Stimulated activated memory B cell treated with anti-CD40 and anti-IgM and Interleukin-4, amounts not matched to agents 10 μg/mL and 1 μg/mL and 100 μg/mL, for 72 hours (primary cell): ENCODE measurements at places on chromosomes 3 and 15.

DNA sequence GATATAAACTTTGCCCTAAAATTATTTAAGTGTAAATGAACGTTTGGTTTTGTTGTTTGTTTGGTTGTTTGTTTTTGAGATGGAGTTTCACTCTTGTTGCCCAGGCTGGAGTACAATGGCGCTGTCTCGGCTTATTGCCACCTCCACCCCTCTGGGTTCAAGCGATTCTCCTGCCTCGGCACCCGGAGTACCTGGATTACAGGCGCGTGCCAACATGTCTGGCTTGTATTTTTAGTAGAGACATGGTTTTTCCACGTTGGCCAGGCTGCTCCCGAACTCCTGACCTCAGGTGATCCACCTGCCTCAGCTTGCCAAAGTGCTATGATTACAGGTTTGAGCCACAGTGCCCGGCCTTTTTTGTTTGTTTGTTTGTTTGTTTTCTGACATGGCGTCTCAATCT is 87.9 kb upstream of the CHD2 start:
- H3K36me3 ChIP-seq, result peaks cover 5% of the 10 kb centered on the region
- H3K27ac ChIP-seq, result no peak overlapping the region
- no peak for ATAC-seq
- no peaks in the 10 kb centered on the region for H3K27me3 ChIP-seq

DNA sequence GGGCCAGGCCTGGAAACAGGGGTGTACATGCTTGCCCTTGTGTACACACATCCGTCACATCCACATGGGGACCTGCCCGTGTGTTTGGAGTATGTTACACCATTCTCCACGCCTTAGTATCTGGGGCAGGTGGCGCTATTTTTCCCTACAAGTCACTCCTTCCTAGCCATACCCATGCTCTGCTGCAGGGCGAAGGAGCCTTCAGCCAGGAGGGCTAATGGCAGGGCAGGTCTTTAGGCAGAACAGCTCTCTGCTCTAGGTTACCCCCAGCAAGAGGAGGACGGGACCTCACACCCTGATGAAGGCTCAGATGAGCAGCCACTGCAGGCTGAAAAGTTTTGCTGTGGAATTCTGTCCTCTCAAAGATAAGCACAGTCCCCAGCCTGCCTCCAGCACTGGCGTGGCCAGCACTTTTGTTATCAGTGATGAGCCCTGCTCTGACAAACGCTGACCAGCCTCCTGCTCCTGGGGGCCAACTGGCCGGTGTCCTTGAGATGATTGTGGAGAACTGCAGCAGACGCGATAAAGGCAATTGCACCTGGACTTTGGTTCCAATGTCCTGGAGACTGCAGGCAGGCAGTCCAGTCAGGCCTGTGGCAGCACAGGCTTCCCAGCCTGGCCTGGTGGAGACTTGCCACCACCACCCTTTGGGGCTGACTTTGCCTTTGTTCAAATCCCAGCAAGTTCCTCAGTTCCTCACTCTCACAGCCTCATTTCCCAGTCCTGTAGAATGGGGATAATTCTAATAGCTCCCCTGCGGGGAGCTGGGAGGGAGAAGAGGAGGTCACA is 19.8 kb upstream of the PIGZ start:
- ATAC-seq, result no peak
- H3K27ac ChIP-seq, result no peak overlapping the region
- peaks cover 23% of the 10 kb centered on the region for H3K27me3 ChIP-seq
- H3K36me3 ChIP-seq, result peaks cover 1% of the 10 kb centered on the region
- H3K4me1 ChIP-seq, result no peaks in the 10 kb centered on the region

DNA sequence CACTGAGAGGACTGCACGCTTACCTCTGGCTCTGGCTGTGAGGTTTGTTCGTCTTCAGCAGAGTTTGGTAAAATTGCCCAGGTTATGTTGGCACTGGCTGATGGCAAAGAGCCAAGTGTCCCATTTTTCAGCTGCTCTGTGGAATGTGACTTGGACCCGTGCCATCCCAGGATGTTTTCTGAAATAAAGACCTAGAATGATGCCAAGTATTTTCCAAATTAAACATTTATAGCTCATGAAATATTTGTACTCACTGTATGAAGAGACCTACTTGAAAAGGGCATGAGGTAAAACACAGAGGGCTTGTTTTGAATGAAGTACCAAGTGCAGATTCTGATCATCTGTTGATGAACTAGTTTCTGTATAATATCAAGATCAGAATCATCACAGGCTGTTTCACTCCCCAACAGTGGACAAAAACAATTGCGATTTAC is 200.5 kb downstream of the STT3B start:
- peaks cover 29% of the 10 kb centered on the region for H3K4me1 ChIP-seq
- H3K27ac ChIP-seq, result no peak overlapping the region
- H3K36me3 ChIP-seq, result peaks cover 62% of the 10 kb centered on the region
- no peak overlapping the region for H3K4me3 ChIP-seq
- no peak for ATAC-seq

GRCh38 chr3:164209363-164209762 is 868.9 kb downstream of the SI start:
- H3K36me3 ChIP-seq, result no peaks in the 10 kb centered on the region
- no peak overlapping the region for H3K27ac ChIP-seq
- no peak overlapping the region for H3K4me3 ChIP-seq
- no peaks in the 10 kb centered on the region for H3K27me3 ChIP-seq

DNA sequence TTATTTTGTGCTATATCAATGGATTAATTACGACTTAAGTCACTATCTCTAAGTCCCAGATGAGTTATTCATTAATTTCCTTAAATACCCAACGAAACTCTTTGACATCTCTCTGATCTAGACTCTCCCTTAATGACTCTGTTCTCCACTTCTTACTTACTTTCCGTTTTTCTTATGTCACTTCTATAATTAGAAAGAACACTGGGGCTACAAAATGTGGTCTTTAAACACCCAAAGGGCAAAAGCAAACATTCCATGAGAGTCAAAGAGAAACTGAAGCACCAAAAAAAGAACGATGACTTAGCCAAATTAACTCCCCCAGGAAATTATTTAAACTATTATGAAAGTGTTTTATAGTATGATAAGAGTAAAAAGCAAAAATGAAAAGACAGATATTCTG is 166.4 kb upstream of the UBE2E2 start:
- no peak overlapping the region for H3K4me3 ChIP-seq
- H3K27me3 ChIP-seq, result peaks cover 38% of the 10 kb centered on the region
- no peaks in the 10 kb centered on the region for H3K36me3 ChIP-seq
- H3K27ac ChIP-seq, result no peak overlapping the region
- H3K4me1 ChIP-seq, result peaks cover 15% of the 10 kb centered on the region
- no peak for ATAC-seq

DNA sequence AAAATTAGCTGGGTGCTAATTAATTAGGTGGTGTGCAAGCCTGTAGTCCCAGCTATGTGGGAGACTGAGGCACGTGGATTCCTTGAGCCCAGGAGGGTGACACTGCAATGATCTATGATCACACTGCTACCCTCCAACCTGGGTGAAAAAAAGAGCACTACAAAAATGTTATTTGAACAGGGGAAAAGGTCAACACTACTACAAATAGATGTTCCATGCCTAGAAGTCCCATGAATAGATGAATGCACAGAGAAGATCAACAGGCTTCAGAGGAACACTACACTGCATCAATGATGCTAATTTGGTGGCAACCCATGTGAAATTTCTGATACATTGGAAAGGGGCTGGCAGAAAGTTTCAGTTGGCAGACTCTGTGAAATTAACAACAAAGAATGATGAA is 105.4 kb upstream of the FHIT start:
- no peak overlapping the region for H3K4me3 ChIP-seq
- H3K4me1 ChIP-seq, result peaks cover 14% of the 10 kb centered on the region
- H3K36me3 ChIP-seq, result no peaks in the 10 kb centered on the region
- H3K27ac ChIP-seq, result no peak overlapping the region
- ATAC-seq, result no peak
- H3K27me3 ChIP-seq, result peaks cover 12% of the 10 kb centered on the region

GRCh38 chr3:196377321-196377720 is 39.1 kb upstream of the TM4SF19 start:
- H3K4me1 ChIP-seq, result peaks cover 11% of the 10 kb centered on the region
- ATAC-seq, result no peak
- no peaks in the 10 kb centered on the region for H3K27me3 ChIP-seq
- no peak overlapping the region for H3K27ac ChIP-seq
- H3K4me3 ChIP-seq, result no peak overlapping the region
- peaks cover 49% of the 10 kb centered on the region for H3K36me3 ChIP-seq

- H3K27ac ChIP-seq, result no peak overlapping the region
- no peaks in the 10 kb centered on the region for H3K36me3 ChIP-seq
- H3K27me3 ChIP-seq, result no peaks in the 10 kb centered on the region
- no peak overlapping the region for H3K4me3 ChIP-seq
- H3K4me1 ChIP-seq, result no peaks in the 10 kb centered on the region
Measured at GRCh38 chr3:97692831-97693230, 71.7 kb upstream of the ARL6 start.

DNA sequence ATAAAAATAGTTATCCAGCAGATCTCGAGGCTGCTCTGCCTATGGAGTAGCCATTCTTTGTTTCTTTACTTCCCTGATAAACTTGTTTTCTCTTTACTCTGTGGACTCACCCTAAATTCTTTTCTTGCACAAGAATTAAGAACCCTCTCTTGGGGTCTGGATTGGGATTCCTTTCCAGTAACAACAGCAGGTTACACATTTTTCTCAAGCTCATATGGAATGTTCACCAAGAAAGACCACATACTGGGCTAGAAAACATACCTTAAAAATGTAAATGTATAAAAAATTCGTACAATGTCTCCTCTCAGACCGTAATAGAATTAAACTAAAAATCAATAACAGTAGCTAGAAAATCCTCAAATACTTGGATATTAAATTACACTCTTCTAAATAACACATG is 299.2 kb downstream of the CNTN3 start:
- ATAC-seq, result no peak
- H3K27me3 ChIP-seq, result no peaks in the 10 kb centered on the region
- H3K4me1 ChIP-seq, result no peaks in the 10 kb centered on the region
- no peaks in the 10 kb centered on the region for H3K36me3 ChIP-seq
- no peak overlapping the region for H3K27ac ChIP-seq
- H3K4me3 ChIP-seq, result no peak overlapping the region

GRCh38 chr15:73367624-73368300 is 996 bp downstream of the HCN4 start:
- no peak overlapping the region for H3K4me3 ChIP-seq
- no peaks in the 10 kb centered on the region for H3K4me1 ChIP-seq
- no peak overlapping the region for H3K27ac ChIP-seq

GRCh38 chr3:46222435-46223161 is 14.5 kb upstream of the CCR1 start:
- H3K36me3 ChIP-seq, result peaks cover 6% of the 10 kb centered on the region
- H3K27ac ChIP-seq, result peak overlapping the region; percentile 53
- no peak overlapping the region for H3K4me3 ChIP-seq
- H3K27me3 ChIP-seq, result no peaks in the 10 kb centered on the region

DNA sequence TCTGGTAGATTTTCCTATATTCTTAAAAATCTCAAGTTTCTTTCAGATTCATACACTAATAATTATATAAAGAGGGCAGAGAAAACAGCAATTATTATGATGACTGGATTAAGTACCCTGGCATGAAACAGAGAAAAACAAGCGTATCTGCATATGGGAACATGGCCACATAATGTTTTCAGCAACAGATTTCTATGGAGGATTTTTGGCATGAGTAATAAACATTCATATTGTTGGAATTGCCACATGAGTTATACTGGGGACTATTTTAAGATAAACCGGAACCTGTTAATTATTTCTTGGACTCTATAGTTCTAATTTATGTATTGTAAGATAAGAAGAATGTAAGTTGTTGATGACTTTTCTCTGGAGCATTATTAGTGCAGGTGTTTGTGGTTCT is 112.7 kb downstream of the OXSM start:
- H3K4me1 ChIP-seq, result no peaks in the 10 kb centered on the region
- H3K4me3 ChIP-seq, result no peak overlapping the region
- no peak overlapping the region for H3K27ac ChIP-seq
- no peaks in the 10 kb centered on the region for H3K36me3 ChIP-seq
- no peaks in the 10 kb centered on the region for H3K27me3 ChIP-seq
- ATAC-seq, result no peak

DNA sequence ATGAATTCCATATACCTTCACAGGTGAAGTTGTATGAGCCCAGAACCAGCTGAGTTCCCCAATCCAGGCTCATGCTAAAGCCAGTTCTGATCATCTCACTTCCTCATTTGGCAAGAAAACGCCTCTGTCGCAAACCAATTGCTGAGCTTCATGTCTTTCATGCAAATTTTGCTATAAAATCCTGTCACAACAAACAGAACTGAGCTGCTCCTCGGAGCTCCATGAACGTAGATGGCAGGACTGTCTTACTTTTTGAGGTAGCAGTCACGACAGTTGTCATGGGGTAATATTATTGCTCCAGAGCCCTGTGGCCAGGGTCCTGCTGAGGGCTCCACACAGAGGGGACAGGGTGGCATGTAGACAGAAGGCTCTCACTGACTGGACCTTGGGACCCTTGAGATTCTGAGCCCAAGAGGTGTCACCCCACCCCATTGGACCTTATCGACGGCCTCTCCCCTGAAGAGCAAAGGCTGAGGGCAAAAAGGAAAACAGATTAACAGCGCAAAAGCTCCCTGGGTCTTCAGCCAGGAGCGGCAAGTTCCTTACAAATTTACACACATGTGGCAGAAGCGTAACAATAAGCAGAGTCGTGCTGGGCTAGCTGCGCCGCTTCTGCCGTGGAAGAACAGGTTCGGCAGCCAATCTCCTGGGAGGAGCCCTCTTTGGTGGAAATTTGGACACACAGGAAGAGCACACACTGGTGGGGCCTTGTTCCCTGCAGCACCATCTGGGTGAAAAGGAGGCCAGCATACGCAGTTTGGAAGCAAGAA is 249.2 kb downstream of the OPA1 start:
- no peaks in the 10 kb centered on the region for H3K36me3 ChIP-seq
- peaks cover 41% of the 10 kb centered on the region for H3K4me1 ChIP-seq
- no peaks in the 10 kb centered on the region for H3K27me3 ChIP-seq

- no peak for ATAC-seq
- H3K27ac ChIP-seq, result no peak overlapping the region
- H3K27me3 ChIP-seq, result no peaks in the 10 kb centered on the region
- H3K36me3 ChIP-seq, result peaks cover 18% of the 10 kb centered on the region
- no peak overlapping the region for H3K4me3 ChIP-seq
Measured at GRCh38 chr3:160445854-160446253, 3.7 kb downstream of the TRIM59 start.

GRCh38 chr3:192907784-192908183 is 9.9 kb downstream of the MB21D2 start:
- H3K27me3 ChIP-seq, result no peaks in the 10 kb centered on the region
- no peaks in the 10 kb centered on the region for H3K4me1 ChIP-seq
- no peaks in the 10 kb centered on the region for H3K36me3 ChIP-seq
- H3K27ac ChIP-seq, result no peak overlapping the region

DNA sequence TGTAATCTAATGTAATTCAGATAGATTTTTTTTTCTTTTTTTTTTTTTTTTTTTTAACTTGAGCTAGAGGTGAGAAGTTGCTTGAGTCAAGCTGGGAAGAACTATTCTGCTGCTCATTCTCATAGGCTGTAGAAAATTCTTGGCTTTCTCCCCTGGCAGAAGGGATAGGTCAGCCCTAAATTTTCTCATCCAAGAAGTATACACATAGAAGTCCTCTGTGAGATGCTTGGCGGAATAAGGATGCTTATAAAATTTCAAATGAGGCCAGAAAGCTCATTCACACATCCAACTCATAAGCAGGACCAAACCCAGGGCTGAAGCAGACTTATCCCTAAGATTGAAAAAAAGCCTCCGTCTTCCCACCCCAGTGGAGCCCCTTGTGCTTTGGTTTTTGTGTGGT is 572.5 kb downstream of the SQOR start:
- H3K36me3 ChIP-seq, result no peaks in the 10 kb centered on the region
- no peaks in the 10 kb centered on the region for H3K27me3 ChIP-seq
- H3K4me3 ChIP-seq, result no peak overlapping the region
- no peak overlapping the region for H3K27ac ChIP-seq
- ATAC-seq, result no peak
- H3K4me1 ChIP-seq, result no peaks in the 10 kb centered on the region
